Adrenal gland (tissue), 19 donors: ENCODE measurements at places on chromosomes 6 and 20. TPM values are rescaled to one million over a fixed set of nuclear protein-coding genes. Genes with fewer than 3 reads are reported as not detected.

The OPRM1 gene
- polyA plus RNA-seq: 1.0 TPM

GRCh38 chr20:48841196-48841874, 13.5 kb upstream of the PREX1 start:
- H3K27me3 ChIP-seq: no peaks in the 10 kb centered on the region
- DNase-seq: no peak
- H3K4me3 ChIP-seq: no peak overlapping the region
- H3K36me3 ChIP-seq: no peaks in the 10 kb centered on the region

The POLR3F gene
- 17.1 TPM for polyA plus RNA-seq

GRCh38 chr6:43228951-43229802, at the start of gene DNPH1:
Gene DNPH1, minus strand, starts transcription at chr6:43229481. Its CDS starts 25 bp downstream, at chr6:43229456.
- H3K4me3 ChIP-seq: peak within 1 kb of the TSS; percentile 86
- H3K4me1 ChIP-seq: peaks cover 8% of the 10 kb centered on the region
- H3K36me3 ChIP-seq: peaks cover 6% of the 10 kb centered on the region

DNA sequence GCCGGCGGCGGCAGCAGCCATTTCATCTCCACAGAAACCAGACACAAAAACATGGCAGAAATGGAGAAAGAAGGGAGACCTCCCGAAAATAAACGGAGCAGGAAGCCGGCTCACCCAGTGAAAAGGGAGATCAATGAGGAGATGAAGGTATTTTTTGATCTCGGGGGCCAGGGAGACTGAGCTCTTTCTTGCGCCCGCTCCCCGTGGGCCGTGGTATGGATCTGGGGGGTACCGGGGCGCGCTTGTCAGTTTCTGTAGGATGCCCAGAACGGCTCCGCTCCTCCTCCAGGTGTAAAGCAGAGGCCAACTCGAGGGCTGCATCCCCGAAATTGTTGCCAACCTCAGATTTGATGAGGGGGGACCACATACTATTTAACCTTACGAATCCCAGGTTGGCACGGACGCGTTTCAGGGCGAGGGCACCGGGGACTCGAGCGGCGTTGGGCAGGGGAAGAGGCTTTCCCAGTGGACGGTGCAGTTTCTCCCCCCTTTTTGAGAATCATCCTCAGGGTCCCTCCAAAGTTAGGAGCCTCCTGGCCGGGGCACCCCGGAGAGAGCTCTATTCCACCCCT, 735 bp downstream of the SOBP start:
- peak overlapping the region; percentile 56 for H3K27ac ChIP-seq
- DNase-seq: no peak
- peaks cover 51% of the 10 kb centered on the region for H3K4me1 ChIP-seq
- peak overlapping the region; percentile 88 for H3K4me3 ChIP-seq
- no peaks in the 10 kb centered on the region for H3K36me3 ChIP-seq

The VWA7 gene
- polyA plus RNA-seq: 8.1 TPM

GRCh38 chr20:49292010-49292409, 14.2 kb upstream of the ZNFX1 start:
- no peak for DNase-seq
- no peak overlapping the region for H3K4me3 ChIP-seq
- H3K36me3 ChIP-seq: no peaks in the 10 kb centered on the region
- H3K4me1 ChIP-seq: peaks cover 7% of the 10 kb centered on the region
- H3K27me3 ChIP-seq: no peaks in the 10 kb centered on the region

DNA sequence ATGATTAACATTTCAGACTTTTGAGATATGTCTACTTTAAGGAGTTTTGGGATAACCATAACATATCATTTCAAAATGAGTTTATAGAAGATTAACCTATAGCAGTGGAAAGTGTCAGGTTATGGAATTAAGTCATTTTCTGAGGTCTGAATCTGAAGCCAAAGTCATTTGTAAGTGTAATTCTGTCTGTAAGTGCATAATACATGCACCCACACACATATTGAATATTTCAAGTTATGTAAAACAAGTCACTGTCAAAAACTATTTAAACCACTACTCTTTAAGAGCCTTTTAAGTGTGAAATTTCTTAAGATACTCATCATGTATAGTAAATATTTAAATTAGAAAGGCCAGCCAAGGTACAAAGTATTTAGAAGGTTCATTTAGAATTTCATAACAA, 115.8 kb upstream of the HMGCLL1 start:
- DNase-seq: no peak
- no peaks in the 10 kb centered on the region for H3K27me3 ChIP-seq
- H3K4me3 ChIP-seq: no peak overlapping the region
- no peaks in the 10 kb centered on the region for H3K4me1 ChIP-seq
- H3K36me3 ChIP-seq: no peaks in the 10 kb centered on the region
- no peak overlapping the region for H3K27ac ChIP-seq

The SERPINB6 gene
- 229 TPM for polyA plus RNA-seq

DNA sequence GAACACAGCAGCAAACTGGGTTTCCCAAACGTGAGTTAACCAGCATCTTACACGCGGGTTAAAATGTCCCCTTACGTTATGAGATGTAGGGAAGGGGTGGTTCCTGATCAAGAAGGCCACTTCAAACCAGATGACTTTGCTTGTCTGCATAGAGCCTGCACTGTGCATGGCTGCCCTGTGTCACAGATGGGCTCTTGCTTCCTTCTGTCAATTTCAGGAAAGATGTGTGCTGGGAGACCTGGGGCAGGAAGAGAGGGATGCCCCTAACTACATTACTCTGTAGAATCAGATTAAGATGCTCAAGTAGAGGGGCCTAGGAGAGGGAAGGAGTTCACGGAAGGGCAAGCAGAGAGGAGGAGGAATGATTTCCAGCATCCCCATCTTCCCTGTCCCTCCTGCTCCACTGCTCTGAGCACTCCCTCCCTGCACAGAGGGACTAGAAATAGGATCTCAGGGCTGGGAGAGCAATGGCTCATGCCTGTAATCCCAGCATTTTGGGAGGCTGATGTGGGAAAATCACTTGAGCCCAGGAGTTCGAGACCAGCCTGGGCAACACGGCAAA, 63.5 kb upstream of the ZMYND8 start:
- no peaks in the 10 kb centered on the region for H3K36me3 ChIP-seq
- no peak for DNase-seq
- H3K4me1 ChIP-seq: no peaks in the 10 kb centered on the region
- no peak overlapping the region for H3K4me3 ChIP-seq
- no peak overlapping the region for H3K27ac ChIP-seq

- DNase-seq: no peak
- no peak overlapping the region for H3K4me3 ChIP-seq
- no peaks in the 10 kb centered on the region for H3K27me3 ChIP-seq
- H3K36me3 ChIP-seq: no peaks in the 10 kb centered on the region
Observed at GRCh38 chr20:22825546-22825945, 209.6 kb upstream of the SSTR4 start.

GRCh38 chr6:81003156-81003555, 749.3 kb downstream of the TENT5A start:
- no peak for DNase-seq
- H3K4me3 ChIP-seq: no peak overlapping the region
- H3K27me3 ChIP-seq: no peaks in the 10 kb centered on the region
- no peaks in the 10 kb centered on the region for H3K4me1 ChIP-seq

DNA sequence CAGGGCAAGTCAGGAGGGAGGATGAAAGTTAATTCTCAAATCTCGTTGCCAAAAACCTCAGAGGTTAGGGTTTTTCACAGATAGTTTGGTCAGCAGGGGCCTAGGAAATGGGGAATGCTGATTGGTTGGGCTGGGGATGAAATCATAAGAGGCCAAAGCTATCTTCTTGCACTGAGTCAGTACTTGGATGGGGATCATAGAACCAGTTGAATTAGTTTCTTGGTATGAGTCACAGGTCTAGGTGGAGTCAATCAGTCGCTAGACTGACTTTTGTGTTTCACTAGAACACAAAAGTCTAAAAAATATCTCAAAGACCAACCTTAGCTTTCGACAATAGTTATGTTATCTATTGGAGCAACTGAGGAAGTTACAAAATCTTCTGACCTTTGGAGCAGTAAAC, 368.5 kb downstream of the TBC1D32 start:
- no peaks in the 10 kb centered on the region for H3K27me3 ChIP-seq
- H3K4me3 ChIP-seq: no peak overlapping the region
- no peaks in the 10 kb centered on the region for H3K4me1 ChIP-seq
